ENCODE measurements at places on chromosomes 12 and 14.

DNA sequence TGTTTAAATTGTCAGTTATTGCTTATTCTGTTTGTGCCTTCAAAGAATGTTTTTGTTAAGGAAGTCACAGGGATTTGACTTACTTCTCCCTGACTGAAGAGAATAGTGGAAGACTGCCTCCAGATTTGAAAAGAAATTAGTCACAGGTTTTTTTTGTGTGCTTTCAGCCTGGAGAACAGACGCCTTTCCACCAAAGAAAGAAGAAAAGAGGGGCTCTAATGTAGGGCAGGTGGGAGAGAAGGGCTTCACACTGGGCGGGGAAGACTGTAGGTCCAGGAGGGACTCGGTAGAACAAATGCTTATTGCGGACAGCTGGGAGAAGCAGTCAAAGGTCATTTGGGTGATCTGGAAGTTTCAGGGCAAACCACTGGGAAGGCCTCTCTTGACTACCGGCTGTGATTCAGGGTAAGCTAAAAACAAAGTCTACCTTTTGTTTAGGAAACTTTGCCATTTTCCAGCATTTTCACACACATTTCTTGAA is 76.8 kb downstream of the SAMD4A start:
- DNase-seq = no peak

DNA sequence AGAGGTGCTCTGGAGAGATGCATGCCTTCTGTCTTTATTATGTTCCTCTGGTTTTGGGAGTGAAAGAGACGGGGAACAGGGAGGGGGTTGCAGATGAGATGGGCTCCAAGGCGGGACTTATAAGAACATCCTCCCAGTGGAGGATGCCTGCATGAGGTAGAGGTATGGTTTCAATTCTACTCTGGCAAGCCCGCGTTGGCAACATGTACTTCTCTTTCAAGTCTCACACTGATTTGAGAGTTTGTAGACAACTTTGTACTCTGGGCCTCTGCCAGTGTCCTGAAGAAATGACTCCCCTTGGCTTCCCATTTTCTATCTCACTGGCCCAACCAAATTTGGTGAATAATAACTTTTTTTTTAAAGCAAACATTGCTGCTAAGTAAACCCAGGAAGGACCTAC is 121.3 kb downstream of the C12orf75 start:
- no peak for DNase-seq

DNA sequence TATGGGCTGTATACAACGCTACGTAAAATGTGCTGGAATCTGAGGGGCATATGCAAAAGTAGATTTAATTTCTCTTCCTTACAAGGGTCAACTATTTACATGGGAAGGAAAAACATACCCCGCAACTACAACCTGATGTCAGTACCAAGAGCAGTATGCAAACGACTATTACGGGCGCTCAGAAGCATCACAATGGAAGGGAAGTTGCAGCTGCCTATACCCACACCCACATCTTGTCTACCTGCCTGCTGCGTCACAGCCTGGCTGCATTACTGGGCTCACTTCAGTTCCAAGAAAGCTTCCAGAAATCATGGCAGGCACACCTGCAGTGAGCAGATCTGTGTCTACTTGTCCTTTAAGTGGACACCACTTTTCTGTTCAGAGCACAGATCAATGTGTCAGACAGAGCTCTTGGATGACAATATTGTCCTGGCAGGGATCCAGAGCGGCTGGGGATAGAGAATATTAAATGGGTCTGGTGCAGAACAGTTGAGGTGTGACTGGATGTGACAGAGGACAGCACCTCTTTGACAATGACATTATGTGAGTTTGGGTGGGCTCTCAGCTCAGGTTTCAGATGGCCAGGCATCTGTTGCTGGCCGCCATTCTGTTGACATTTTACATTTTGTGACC is 41.5 kb upstream of the GNG2 start:
- DNase-seq = no peak

- no peak for DNase-seq
These were observed 70.5 kb downstream of the ITPK1 start for GRCh38 chr14:93045211-93045674.

DNA sequence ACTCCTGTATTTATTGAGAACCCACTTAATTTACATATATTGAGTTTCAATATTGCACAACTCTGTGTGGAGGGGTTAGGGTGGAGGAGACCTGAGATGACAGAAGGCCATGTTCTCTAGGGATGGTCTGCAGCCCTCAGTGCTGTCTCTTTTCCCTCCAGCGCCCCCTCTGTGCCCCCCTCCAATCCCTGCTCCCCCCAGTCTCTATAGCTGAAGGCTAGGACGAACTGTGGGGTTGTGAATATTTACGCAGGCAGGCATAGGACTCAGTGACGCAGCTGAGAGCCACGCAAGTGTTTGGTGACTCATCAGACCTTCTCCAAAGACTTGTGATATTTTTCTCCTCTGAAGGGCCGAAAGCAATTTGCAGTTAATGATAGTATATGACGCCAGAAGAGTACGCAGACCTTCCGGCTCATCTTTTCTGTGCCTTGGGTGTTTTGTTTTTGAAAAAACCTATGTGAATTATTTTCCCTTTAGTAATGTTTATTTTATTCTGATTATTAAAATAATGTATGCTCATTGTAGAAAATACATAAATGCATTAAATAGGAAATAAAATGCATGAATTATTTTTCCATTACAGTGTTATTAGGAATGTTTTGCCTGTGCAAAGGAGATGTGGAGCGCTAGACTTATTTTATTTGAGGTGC is 85.3 kb downstream of the SLC25A47 start:
- no peak for DNase-seq

- no peak for DNase-seq
These were observed 239.8 kb upstream of the FAR2 start for GRCh38 chr12:28909291-28909690.

GRCh38 chr12:89653-90052 is 23.1 kb downstream of the IQSEC3 start:
- no peak for DNase-seq

- DNase-seq = no peak
These were observed 31.2 kb downstream of the TMEM132C start for GRCh38 chr12:128298091-128298748.

- DNase-seq = no peak
These were observed 3.1 kb downstream of the DYNLL1 start for GRCh38 chr12:120498870-120499515.

DNA sequence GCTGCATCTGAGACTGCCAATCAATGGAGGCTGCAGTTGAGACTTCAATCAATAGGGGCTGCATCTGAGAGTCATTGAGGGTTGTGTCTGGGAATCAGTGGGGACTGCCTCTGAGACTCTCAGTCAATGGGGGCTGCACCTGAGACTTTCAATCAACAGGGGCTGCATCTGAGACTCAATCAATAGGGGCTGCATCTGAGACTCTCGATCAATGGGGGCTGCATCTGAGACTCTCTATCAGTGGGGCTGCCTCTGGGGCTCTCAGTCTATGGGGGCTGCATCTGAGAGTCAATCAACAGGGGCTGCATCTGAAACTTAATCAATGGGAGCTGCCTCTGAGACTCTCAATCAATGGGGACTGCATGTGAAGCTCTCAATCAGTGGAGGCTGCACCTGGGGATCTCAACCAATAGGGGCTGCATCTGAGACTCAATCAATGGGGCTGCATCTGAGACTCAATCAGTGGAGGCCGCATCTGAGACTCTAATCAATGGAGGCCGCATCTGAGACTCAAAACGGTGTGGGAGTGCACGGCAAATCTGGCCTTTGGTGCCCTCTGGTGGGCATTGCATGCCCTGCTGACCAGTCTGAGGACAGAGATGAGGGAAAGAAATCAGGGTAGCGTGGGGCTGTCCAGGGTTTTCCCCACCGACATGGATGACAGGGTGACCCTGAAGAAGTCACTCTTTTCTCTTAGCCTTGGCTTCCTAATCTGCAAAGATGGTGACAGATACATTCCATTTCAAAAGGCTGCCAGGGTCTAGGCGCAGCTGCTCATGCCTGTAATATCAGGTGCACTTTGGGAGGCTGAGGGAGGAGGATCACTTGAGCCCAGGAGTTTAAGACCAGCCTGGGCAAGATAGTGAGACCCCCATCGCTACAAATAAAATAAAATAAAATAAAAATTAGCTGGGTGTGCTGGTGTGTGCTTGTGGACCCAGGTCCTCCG is 41.3 kb upstream of the EIF5 start:
- DNase-seq = no peak

GRCh38 chr12:116707751-116708150 is 30.1 kb downstream of the SPRING1 start:
- no peak for DNase-seq

GRCh38 chr14:73014105-73014504 is 12.8 kb downstream of the ZFYVE1 start:
- DNase-seq = no peak

DNA sequence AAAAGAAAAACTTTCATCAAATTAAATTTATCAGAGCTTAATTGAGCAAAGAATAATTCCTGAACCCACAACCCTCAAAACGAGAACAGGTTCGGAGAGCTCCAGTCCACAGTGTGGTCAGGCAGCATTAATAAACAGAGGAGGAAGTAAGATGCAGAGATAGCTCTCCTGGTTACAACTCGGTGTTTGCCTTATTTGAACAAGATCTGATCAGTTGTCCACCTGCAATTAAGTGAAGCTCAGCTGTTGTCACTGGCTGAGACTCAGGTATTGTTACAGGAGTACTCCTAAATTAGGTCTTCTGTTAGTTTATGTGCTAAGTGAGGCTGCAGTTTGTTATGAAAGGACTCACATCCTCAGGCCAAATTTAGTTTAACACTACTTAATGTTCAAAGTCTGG is 451.4 kb upstream of the PDE3A start:
- DNase-seq = no peak

GRCh38 chr12:81022531-81022930 is 55.3 kb upstream of the ACSS3 start:
- DNase-seq = no peak

GRCh38 chr14:34070917-34071407 is 120.1 kb upstream of the EGLN3 start:
- no peak for DNase-seq

DNA sequence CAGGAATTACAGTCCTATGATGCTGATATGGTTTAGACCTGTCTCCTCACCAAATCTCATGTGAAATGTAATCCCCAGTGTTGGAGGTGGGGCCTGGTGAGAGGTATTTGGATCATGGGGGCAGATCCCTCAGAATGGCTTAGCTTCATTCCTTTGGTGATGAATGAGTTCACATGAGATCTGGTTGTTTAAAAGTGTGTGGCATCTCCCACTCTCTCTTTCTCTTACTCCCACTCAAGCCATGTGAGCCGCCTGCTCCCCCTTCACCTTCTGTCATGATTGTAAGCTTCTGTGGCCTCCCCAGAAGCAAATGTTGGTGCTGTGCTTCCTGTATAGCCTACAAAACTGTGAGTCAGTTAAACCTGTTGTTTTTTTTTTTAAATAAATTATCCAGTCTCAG is 89.4 kb upstream of the ARHGAP5 start:
- no peak for DNase-seq

- DNase-seq = no peak
These were observed 23.1 kb downstream of the FBRSL1 start for GRCh38 chr12:132513070-132513398.
